ENCODE measurements at places on chromosomes 6 and 20.

- H3K27ac ChIP-seq = no peak overlapping the region
- DNase-seq = no peak
- peaks cover 25% of the 10 kb centered on the region for H3K4me1 ChIP-seq
Measured at GRCh38 chr6:56889492-56889891, 65.4 kb upstream of the BEND6 start.

GRCh38 chr6:161368514-161368913 lies 94.7 kb upstream of the AGPAT4 start:
- no peaks in the 10 kb centered on the region for H3K36me3 ChIP-seq
- DNase-seq = no peak
- no peak overlapping the region for H3K27ac ChIP-seq
- H3K27me3 ChIP-seq = no peaks in the 10 kb centered on the region

GRCh38 chr6:163170294-163170883 lies 244.1 kb upstream of the QKI start:
- peak; percentile 72 for DNase-seq
- no peak overlapping the region for H3K4me3 ChIP-seq
- no peaks in the 10 kb centered on the region for H3K27me3 ChIP-seq
- H3K4me1 ChIP-seq = peaks cover 2% of the 10 kb centered on the region
- H3K36me3 ChIP-seq = no peaks in the 10 kb centered on the region

DNA sequence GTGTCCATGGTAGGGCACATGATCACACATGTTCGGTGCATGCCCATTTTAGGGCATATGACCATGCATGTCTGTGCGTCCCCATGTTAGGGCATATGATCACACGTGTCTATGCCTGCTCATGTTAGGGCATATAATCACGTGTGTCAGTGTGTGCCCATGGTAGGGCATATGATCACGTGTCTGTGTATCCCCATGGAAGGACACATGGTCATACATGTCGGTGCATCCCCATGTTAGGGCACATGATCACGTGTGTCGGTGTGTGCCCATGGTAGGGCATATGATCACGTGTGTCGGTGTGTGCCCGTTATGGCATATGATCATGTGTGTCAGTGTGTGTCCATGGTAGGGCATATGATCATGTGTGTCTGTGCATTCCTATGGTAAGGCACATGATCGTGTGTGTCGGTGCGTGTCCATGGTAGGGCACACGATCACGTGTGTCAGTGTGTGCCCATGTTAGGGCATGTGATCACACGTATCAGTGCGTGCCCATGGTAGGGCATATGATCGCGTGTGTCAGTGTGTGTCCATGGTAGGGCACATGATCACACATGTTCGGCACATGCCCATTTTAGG lies 30.6 kb downstream of the YTHDF1 start:
- H3K4me3 ChIP-seq = no peak overlapping the region
- peaks cover 2% of the 10 kb centered on the region for H3K4me1 ChIP-seq
- H3K27me3 ChIP-seq = peaks cover 10% of the 10 kb centered on the region
- no peaks in the 10 kb centered on the region for H3K36me3 ChIP-seq

GRCh38 chr6:151103266-151103665 lies 136.5 kb upstream of the AKAP12 start:
- no peak overlapping the region for H3K4me3 ChIP-seq
- peaks cover 2% of the 10 kb centered on the region for H3K4me1 ChIP-seq
- H3K36me3 ChIP-seq = peaks cover 25% of the 10 kb centered on the region
- H3K27ac ChIP-seq = no peak overlapping the region

DNA sequence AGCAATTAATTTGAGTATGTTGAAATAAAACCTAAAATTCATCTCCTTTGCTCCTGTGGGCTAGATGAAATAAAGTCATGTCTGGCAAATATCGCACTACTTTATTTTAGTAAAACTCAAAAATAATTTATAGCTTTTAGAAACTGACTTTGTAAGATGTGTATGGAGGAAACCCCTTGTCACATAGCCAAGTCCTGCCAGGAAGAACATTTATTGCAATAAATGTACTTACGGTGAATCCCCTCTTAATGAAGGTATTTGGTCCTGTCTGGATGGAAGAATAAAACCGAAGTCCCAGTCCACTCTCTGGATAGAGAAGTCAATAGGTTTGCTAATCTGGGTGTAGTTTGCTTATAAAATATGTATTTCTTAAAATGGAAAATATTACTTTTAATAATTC lies 1226.8 kb upstream of the MAP3K7 start:
- no peak overlapping the region for H3K4me3 ChIP-seq
- no peaks in the 10 kb centered on the region for H3K36me3 ChIP-seq
- H3K27me3 ChIP-seq = no peaks in the 10 kb centered on the region
- H3K4me1 ChIP-seq = no peaks in the 10 kb centered on the region
- no peak for DNase-seq
- no peak overlapping the region for H3K27ac ChIP-seq
